Motor neuron (in vitro differentiated cells): ENCODE measurements at places on chromosomes 13 and 19. TPM values are rescaled to one million over a fixed set of nuclear protein-coding genes. Genes with fewer than 3 reads are reported as not detected.

Gene TRIM13
- total RNA-seq = 28.8 and 30.4 TPM in 2 replicates

Gene CSNK1G2
- 40.3 and 48.0 TPM in 2 replicates for total RNA-seq

Gene SIGLEC8
- 0.51 TPM in 1 of 2 replicates, not detected in the other for total RNA-seq

Gene WDR88
- 0.63 and 1.1 TPM in 2 replicates for total RNA-seq

Gene LGALS7B
- total RNA-seq = not detected in 2 replicates

Gene TMEM205
- total RNA-seq = 105 and 106 TPM in 2 replicates

Gene PLK5
- 0.18 and 0.29 TPM in 2 replicates for total RNA-seq

Gene KLK4
- 0.41 TPM in 1 of 2 replicates, not detected in the other for total RNA-seq

Gene SLC10A2
- 0.38 TPM in 1 of 2 replicates, not detected in the other for total RNA-seq

Gene SMIM44
- total RNA-seq = not detected in 2 replicates

Gene SIGLEC11
- 0.09 and 0.29 TPM in 2 replicates for total RNA-seq

Gene CASP14
- 2.4 TPM in 1 of 2 replicates, not detected in the other for total RNA-seq

Gene ATP5F1D
- 179 and 359 TPM in 2 replicates for total RNA-seq

Gene RHPN2
- 5.5 and 5.7 TPM in 2 replicates for total RNA-seq

Gene KLF1
- total RNA-seq = not detected in 2 replicates

Gene ZNF563
- 4.6 and 5.4 TPM in 2 replicates for total RNA-seq

Gene ZNF91
- 18.1 and 20.3 TPM in 2 replicates for total RNA-seq

Gene MEIS3
- total RNA-seq = 105 and 115 TPM in 2 replicates

Gene CALR3
- 0.37 and 0.41 TPM in 2 replicates for total RNA-seq

Gene NXNL1
- total RNA-seq = not detected in 2 replicates

Gene ARHGAP33
- total RNA-seq = 20.1 and 21.6 TPM in 2 replicates

Gene MRPS31
- 27.1 and 29.9 TPM in 2 replicates for total RNA-seq

Gene NCAN
- 44.2 and 47.2 TPM in 2 replicates for total RNA-seq

Gene KASH5
- not detected in 2 replicates for total RNA-seq

Gene ALG11
- 26.9 and 31.7 TPM in 2 replicates for total RNA-seq

Gene GPR4
- 0.73 and 0.85 TPM in 2 replicates for total RNA-seq

Gene OR7A17
- 0.09 and 0.41 TPM in 2 replicates for total RNA-seq

Gene PDCD5
- 244 and 245 TPM in 2 replicates for total RNA-seq

Gene PNMA8A
- 47.0 and 47.1 TPM in 2 replicates for total RNA-seq

Gene LILRA5
- total RNA-seq = 0.28 and 0.49 TPM in 2 replicates

Gene BABAM1
- total RNA-seq = 50.6 and 54.5 TPM in 2 replicates

Gene NR1H2
- 13.1 and 14.2 TPM in 2 replicates for total RNA-seq

Gene RXFP2
- total RNA-seq = 0.10 and 0.19 TPM in 2 replicates

Gene TJP3
- total RNA-seq = 1.4 and 1.5 TPM in 2 replicates

Gene FBXO27
- 1.2 and 2.8 TPM in 2 replicates for total RNA-seq

Gene ADGRE3
- 0.31 TPM in 1 of 2 replicates, not detected in the other for total RNA-seq

Gene NCCRP1
- total RNA-seq = 0.13 TPM in 1 of 2 replicates, not detected in the other

Gene CAPN12
- total RNA-seq = 0.48 and 0.81 TPM in 2 replicates

Gene COLGALT1
- total RNA-seq = 19.7 and 23.2 TPM in 2 replicates

Gene ZNF606
- 20.2 and 25.8 TPM in 2 replicates for total RNA-seq

Gene LCP1
- 0.27 and 0.38 TPM in 2 replicates for total RNA-seq

Gene COL5A3
- 0.31 and 0.32 TPM in 2 replicates for total RNA-seq

Gene ELANE
- total RNA-seq = not detected in 2 replicates

Gene PEAK3
- total RNA-seq = 0.15 and 0.16 TPM in 2 replicates

Gene ZNF486
- 0.40 and 2.2 TPM in 2 replicates for total RNA-seq

Gene WASF3
- total RNA-seq = 21.2 and 26.2 TPM in 2 replicates

Gene CCDC159
- total RNA-seq = 4.4 and 9.8 TPM in 2 replicates

Gene CYP2B6
- 0.24 and 0.34 TPM in 2 replicates for total RNA-seq

Gene KIR2DL4
- total RNA-seq = not detected in 2 replicates

Gene TLE6
- 3.9 and 5.4 TPM in 2 replicates for total RNA-seq

Gene CGB5
- 0.32 TPM in 1 of 2 replicates, not detected in the other for total RNA-seq

Gene AP1M2
- not detected in 2 replicates for total RNA-seq

Gene SPACA4
- total RNA-seq = 0.34 and 0.52 TPM in 2 replicates

Gene ZNF491
- 5.7 TPM in 2 replicates for total RNA-seq

Gene NUMBL
- total RNA-seq = 14.7 and 17.5 TPM in 2 replicates

Gene CEACAM7
- total RNA-seq = 0.24 and 0.28 TPM in 2 replicates

Gene LGALS14
- not detected in 2 replicates for total RNA-seq

Gene CD209
- total RNA-seq = 0.21 and 0.23 TPM in 2 replicates
